ENCODE measurements at places on chromosomes 1 and 21.

DNA sequence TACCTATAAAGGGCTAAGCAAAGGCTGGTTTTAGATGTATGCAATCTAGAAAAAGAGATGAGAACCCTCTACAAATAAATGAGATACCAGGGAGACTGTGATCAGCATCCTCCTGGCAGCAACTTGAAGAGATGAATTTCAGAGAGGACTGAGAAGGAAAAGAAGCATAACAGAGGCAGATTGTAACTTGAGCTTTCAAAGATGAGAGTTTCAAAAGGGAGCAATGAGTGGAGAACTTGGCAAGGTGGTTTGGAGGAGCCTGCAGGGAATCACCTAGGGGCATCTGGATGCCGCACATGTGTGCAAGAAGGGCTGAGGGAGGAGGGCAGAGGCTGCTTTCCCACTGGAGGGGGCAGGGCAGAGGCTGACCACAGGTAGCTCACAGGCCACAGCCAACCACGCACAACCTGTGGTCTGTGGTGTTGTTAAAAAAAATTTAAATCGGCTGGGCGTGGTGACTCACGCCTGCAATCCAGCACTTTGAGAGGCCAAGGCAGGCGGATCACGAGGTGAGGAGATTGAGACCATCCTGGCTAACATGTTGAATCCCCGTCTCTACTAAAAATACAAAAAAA is 50.2 kb downstream of the PCNX2 start:
- no peak for ATAC-seq

DNA sequence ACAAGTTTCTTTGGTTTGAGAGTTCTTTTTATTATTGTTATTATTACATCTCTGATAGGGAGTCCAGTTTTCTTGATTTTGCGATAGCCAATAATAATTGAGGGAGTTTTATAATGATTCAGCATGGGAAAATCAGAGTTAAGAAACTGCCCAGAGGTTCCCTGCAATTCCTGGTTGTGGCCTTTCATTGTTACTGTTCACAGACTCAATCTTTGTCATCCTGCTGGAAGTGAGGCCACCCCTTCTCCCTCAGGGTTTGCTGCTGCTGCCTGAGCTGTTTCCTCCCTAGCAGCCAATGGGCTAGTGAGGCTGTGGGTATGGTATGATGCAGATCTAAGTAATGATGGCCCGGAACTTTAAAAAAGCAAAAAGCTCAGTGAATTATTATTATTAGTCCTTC is 50.2 kb upstream of the TACSTD2 start:
- ATAC-seq: no peak

DNA sequence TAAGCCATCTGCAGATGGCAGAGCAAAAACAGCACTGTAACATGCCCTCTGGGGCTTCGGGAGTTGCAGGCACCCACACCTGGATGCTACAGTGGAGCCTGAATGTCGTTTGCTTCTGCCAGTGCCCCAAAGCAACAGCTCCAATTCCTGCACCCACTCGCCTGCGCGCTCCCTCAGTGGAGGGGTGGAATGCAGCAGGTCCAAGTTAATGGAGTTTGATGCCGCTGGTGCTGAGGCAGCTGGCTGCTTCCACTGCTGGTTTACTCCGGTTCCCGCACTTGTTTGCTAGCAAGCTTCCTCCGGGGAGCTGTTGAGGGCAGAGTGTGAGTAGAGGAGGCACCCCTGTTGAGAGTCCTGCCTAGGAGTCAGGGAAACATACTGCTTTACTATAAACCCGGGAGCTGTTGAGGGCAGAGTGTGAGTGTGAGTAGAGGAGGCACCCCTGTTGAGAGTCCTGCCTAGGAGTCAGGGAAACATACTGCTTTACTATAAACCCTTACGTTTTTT is 584.0 kb upstream of the TMPRSS15 start:
- no peak for ATAC-seq

- no peak for ATAC-seq
Measured at GRCh38 chr1:5863238-5863637, 129.0 kb downstream of the NPHP4 start.

GRCh38 chr1:162565460-162565859 is 3.9 kb downstream of the UAP1 start:
- ATAC-seq: no peak

GRCh38 chr1:180916012-180916770 is 3.5 kb downstream of the KIAA1614 start:
- ATAC-seq: no peak

GRCh38 chr1:224393294-224393693 is 36.6 kb downstream of the CNIH4 start:
- no peak for ATAC-seq

- no peak for ATAC-seq
Measured at GRCh38 chr1:184854496-184855140, 100.0 kb upstream of the EDEM3 start.

- ATAC-seq: peak; percentile 97
Measured at GRCh38 chr1:206430031-206430983, 40.0 kb upstream of the IKBKE start.

GRCh38 chr21:17387030-17387617 is 125.7 kb upstream of the CXADR start:
- peak; percentile 60 for ATAC-seq

DNA sequence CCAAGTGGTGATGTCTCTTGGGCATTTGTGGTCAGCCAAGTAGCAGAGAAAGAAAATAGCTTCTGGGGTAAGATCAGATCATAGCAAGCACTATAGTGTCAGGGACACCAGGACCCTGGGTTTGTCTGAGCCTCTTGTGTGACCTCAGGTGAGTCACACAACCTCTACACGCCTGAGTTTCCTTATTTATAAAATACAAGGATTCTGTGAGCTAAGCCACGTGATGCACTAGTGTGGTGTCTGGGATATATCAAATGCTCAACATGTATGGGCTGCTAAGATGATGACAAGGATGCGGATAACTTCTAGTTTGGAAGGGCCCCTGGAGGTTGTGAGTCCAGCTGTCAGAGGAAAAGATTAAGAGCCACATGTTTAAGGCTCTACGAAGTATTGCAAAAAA is 24.5 kb upstream of the ZNF436 start:
- ATAC-seq: no peak

DNA sequence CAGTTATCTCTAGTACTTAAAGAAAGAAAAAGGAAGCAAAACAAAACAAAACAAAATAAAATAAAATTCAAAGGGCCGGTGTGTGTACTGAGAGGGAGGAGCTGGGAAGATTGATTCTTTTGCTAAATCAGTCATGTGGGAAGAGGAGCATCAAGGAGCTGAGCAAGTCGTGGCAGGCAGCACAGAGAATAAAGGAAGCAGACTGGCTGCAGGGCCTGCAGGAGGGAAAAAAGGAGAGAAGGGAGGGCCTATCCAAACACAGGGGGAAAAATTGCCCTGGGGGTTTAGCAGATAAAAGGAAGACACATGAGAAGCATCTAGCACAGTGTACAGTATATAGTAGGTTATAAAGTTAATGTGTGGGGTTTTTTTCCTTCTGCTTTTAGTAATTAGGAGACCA is 27.6 kb downstream of the AGO4 start:
- ATAC-seq: no peak

DNA sequence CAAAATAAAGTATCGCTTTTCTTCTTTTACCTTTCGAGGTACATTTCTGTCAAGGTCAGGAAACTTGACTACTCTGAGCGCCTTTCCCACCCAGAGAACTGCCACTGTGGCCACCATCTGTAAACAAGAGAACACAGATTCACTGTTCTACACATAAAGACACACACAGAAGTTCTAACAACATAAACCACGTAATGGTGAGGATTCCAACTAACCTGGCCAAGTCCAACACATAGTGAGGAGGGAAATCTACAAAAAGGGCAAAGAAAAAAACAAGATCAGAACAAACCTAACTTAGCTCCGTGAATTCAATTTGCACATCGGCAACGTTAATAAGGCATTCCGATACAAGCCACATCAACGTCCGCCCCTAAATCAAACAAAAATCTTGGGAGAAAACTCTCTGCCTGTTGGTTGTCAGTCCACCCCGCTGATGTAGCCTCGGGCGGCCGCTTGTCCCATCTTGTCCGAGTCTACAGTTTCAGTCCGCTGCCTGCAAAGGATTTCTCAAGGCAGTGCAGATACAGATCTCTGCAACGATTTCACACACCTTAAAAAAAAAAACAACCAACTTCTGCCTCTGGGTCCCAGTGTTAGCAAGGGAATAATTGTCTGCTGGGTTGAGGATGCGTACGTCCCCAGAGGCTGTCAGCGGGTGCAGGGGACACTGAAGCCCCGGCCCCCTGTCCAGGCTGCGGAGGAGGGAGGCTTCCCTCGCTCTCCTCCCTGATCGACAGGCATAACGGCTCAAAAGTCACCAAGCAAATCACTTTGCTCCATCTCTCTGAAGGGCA is 1.0 kb downstream of the SLC35D1 start:
- peak; percentile 32 for ATAC-seq

GRCh38 chr21:15616864-15617574 is 112.8 kb upstream of the USP25 start:
- ATAC-seq: no peak

GRCh38 chr1:26097696-26098095 is 13.9 kb upstream of the PDIK1L start:
- ATAC-seq: peak; percentile 9

DNA sequence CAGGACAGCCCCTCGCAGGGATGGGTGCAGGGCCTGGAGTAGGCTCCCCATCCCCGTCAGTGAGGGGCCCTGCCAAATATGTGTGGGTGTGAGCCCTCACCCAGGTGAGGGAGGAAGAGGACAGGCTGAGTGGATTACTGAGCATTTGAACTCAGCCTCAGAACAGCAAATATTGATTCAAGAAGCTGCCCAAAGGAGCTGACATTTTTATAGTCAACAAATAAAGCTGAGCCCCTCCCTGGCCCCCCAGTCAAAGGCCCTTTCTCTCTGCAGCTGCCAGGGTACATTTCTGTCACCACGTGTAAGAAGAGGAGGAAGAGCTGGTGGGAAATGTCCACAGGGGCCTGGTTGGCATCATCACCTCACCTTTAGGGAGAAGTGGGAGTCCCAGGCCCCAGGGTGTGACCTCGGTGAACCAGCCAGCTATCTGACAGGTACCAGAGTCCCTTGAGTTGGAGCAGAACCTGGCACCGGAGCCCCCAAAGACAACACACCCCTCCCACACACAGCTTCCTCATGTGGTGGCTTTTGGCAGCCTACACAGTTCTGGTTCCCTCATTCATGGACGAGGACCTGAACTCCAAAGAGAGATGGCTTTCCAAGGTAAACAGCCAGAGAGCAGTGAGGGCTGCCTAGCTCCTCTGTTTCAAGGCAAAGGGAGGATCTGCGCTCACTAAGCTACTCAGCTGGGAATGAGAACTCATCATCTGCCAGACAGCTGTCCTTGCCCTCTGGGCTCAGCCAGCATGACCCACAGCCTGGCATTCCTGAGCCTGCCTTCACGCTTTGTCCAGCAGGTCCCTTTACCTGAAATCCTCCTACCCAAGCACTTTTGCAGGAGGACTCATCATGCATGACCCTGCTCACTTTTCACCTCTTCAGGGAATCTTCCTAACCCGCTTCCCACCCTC is 43.0 kb upstream of the TENT5C start:
- ATAC-seq: no peak

DNA sequence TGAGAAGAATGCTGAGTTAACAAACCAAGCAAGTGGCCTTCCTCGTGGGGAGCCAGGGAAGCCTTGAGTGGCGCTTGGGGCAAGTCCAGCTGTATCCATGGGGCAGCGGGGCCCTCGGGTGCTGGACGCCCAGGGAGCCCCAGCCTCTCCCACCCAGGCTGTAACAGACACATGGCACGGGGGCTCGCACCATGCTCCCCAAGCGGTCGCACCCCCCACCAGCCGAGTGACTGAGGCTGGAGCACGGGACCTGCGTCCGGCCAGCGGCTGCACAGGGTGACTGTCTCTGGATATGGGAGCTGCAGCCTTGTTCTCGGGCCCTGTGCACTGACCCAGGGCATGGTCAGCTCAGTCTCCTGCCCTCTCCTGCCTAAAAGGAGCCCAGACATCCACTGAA is 53.9 kb upstream of the ACTRT2 start:
- no peak for ATAC-seq

DNA sequence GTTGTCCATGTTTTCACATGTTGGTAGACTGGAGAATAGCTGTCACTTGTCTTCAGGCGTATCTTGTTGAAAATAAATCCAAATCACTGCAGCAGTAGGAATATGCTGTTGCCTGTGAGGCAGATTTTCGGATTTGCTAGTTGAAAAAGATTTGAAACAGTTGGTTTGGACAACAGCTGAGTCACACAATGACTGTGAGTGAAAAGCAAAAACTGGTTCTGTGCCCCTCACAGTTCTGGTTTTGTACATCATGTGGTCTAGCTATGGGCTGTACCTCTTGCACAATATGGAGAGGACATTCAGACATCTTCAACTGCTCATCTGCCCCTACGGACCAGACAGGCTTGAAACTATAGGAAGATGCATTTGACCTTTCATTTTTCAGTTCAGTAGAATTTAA is 1.8 kb downstream of the ARF1 start:
- ATAC-seq: peak; percentile 44

DNA sequence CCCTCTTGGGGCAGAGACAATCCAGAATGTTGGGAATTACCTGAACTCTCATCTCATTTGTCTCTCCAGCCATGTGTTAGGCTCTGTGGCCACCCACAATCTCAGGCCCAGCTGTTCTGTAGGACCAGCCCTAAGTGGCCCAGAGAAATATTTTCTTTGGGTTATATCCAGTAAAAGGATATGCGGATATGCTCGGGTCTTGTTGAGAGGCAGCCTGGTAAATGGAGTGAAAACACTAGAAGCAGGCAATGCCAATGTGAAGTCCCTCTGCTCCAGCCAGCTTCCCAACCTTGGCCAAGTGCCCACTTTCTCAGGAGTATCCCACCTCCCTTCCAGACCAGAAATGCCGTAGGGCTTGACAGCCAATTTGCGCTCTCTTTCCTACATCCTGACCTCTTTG is 192.2 kb downstream of the ST6GALNAC3 start:
- no peak for ATAC-seq

- no peak for ATAC-seq
Measured at GRCh38 chr1:177902266-177902665, 67.6 kb downstream of the SEC16B start.

DNA sequence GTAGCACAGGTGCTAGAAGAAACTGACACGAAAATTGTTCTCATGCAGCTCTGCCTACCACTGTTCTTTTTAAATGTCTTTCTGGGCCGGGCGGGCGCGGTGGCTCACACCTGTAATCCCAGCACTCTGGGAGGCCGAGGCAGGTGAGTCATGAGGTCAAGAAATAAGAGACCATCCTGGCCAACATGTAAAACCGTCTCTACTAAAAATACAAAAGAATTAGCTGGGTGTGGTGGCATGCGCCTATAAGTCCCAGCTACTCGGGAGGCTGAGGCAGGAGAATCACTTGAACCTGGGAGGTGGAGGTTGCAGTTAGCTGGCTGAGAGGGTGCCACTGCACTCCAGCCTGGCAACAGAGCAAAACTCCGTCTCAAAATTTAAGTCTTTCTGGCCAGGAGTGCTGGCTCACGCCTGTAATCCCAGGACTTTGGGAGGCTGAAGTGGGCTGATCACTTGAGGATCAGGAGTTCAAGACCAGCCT is 947 bp upstream of the RIT1 start:
- ATAC-seq: no peak

All from activated T-helper 17 cell treated with anti-CD3 and anti-CD28 coated beads, Interleukin-2, amount 50 U/mL, for 72 hours (primary cell).